GM23248 (cell line): ENCODE measurements at places on chromosomes 1 and 21.

GRCh38 chr21:37149411-37149810 is 76.4 kb downstream of the TTC3 start:
- peaks cover 31% of the 10 kb centered on the region for H3K4me1 ChIP-seq
- H3K27me3 ChIP-seq: no peaks in the 10 kb centered on the region
- peak overlapping the region; percentile 78 for H3K27ac ChIP-seq
- H3K4me3 ChIP-seq: no peak overlapping the region

DNA sequence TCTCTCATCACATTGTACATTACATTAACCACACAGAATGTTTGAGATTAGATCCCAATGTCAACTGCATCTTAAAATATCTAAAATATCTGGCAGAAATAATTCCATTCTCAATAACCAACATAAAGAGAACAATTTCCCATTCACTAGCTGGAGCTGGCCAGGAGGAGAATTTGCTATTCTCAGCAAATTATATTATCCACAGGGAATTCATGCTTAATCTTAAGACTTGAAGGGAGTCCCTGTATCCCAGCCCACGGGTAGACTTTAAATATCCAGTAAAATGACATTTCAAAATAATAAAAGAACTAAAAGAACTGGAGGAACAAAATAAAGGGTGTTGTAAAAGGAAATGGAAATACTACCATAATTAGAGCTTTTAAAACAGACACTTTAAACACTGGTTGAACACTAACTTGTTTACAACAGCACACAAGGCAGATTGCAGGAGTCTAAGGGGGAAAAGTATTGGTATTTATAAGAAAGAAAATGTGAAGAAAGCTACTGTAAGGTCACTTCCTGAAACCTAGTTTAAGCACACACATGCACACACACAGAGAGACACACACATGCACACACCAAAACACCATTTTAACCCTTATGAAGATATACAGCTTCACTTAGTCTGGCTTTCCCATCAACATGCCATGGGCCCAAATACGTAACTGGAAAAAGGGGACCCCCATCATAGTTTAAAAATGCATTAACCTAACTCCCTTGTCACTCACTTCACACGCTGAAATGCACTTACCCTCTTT is 107.0 kb downstream of the PTPN14 start:
- H3K36me3 ChIP-seq: 0 out of 2 replicates have a peak, but pooled peaks cover 7% of the 10 kb centered on the region
- peak overlapping the region; percentile 12; the same call in 1 of the 2 replicates for H3K4me3 ChIP-seq
- DNase-seq: no peak

GRCh38 chr1:30380625-30380984 is 342.8 kb downstream of the MATN1 start:
- H3K27ac ChIP-seq: no peak overlapping the region
- DNase-seq: no peak
- no peak overlapping the region for H3K4me3 ChIP-seq
- H3K27me3 ChIP-seq: no peaks in the 10 kb centered on the region
- H3K36me3 ChIP-seq: no peaks in the 10 kb centered on the region

DNA sequence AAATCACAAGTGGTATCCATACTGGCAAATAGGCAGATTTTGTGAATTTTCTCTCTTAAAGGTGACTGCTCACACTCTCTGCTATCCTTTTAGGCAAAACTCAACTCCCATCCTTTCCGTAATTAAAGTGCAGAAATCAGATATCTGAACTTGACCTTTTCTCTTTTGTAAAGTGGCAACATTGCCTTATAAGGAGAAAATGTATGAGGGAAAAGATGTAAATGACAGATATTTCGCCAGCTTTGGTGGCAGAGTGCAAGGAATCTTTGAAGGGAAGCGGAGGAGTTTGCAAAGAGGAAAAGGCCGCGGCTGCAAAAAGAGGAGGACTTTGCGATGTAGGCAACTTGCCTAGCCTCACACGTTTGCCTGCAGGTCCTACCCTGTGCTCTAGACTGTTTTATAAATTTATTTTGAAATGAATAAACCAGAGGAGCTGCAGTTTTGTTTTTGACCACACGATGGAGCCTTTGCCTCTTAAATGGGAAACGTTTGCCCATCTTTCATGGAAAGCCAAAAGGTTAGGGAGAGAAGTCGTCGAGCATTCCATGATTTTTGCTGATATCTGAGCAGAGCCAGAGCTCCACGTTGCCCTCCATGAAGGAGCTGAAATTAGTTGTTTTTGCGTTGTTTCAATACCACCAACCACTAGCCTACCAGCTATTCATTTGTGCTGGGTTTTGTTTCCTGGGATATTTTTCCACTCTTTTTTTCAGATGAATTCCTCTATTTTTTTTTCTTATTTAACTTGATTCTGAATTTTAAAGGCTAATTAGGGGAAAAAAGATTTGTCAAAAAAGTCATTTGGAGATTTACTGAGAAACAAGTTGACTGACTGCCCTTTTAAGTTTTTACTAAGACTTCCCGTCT is 242.3 kb downstream of the LMX1A start:
- H3K27me3 ChIP-seq: peaks cover 4% of the 10 kb centered on the region; the same call in 1 of the 2 replicates
- no peak overlapping the region for H3K4me3 ChIP-seq
- no peaks in the 10 kb centered on the region for H3K36me3 ChIP-seq

DNA sequence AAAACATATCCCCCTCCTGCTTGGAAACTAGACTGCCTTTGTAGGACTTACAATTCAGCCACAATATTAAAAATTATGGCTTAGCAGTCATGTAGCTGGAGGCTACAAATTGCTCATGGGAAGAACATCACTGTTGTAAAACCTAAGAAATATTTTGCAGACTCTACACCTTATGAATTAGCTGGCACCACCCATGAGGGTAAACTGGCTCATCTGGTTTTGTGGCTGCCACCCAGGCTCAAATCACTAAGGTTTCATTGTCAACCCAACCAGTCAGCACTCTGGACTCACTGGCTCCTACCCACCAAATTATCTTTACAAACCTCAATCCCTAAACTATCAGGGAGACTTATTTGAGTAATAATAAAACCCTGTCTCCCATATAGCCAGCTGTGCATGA is 100.7 kb upstream of the OLFM3 start:
- no peak overlapping the region for H3K27ac ChIP-seq
- no peak for DNase-seq
- H3K4me3 ChIP-seq: no peak overlapping the region

- no peaks in the 10 kb centered on the region for H3K36me3 ChIP-seq
- peak overlapping the region; percentile 12 for H3K27ac ChIP-seq
- H3K4me1 ChIP-seq: peaks cover 48% of the 10 kb centered on the region
- DNase-seq: peak; percentile 42
These were observed 28.4 kb downstream of the RASAL2 start for GRCh38 chr1:178122283-178122682.

- peaks cover 27% of the 10 kb centered on the region for H3K4me1 ChIP-seq
- H3K4me3 ChIP-seq: no peak overlapping the region
- no peaks in the 10 kb centered on the region for H3K36me3 ChIP-seq
- H3K27ac ChIP-seq: peak overlapping the region; percentile 77
- H3K27me3 ChIP-seq: no peaks in the 10 kb centered on the region
These were observed 239.1 kb upstream of the SGIP1 start for GRCh38 chr1:66294707-66295370.
